ENCODE measurements at places on chromosomes 11 and 22.

DNA sequence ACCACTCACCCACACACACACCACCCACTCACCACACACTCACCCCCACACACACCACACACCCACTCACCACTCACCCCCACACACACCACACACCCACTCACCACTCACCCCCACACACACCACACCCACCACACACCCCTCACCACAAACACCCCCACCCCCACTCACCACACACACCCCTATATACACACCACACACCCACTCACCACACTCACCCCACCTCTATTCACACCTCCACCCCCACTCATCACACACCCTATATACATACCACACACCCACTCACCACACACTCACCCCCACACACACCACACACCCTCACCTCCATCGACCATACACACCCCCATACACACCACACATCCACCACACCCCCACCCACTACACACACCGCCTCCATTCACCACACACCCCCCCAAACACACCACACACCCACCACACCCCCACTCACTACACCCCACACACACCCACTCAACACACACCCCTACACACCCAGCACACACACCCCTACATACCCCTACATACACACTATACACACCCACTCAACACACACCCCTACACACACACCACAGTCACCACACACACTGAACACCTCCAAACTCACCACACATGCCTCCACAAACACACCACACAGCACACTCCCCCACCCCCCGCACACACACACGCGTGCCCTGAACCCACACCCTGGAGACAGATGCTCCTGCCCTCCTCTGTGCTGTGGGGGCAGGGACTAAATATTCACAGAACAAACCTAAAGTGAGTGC, 19.0 kb upstream of the TTLL12 start:
- no peak for DNase-seq

GRCh38 chr11:95415837-95416304, 184.9 kb upstream of the SESN3 start:
- no peak for DNase-seq

DNA sequence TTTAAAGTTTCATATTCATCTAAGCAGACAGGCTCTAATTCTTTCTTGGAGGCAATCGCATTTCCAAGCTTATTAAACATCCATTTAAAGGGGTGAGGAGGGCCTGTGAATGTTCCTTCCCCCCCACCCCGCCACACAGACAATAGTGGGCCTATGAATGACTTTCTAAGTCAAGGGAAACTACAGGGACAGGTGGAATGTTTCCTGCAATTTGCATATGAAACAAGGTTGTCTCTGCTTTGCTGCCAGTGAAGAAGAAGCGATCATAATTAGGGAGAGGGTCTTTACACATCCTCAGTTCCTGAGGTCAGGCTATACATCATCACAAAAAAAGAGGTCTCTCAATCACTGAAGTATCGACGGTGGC, 127.9 kb upstream of the OPCML start:
- DNase-seq: no peak

GRCh38 chr11:44186321-44186930, 90.9 kb downstream of the EXT2 start:
- no peak for DNase-seq

DNA sequence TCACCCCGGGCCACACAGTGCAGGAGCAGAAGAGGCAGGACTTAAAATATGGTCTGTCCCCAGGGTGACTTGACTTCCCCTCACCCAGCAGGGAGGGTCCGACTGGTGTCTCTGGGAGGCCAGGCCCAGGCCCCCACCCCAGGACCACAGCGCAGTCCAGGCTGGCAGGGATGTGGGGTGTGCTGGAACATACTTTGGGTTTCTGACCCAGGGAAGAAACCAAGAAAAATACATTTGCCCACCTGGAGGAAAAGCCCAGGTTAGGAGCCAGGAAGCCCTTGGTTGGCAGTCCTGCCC, 5.2 kb downstream of the C1QTNF6 start:
- DNase-seq: no peak

DNA sequence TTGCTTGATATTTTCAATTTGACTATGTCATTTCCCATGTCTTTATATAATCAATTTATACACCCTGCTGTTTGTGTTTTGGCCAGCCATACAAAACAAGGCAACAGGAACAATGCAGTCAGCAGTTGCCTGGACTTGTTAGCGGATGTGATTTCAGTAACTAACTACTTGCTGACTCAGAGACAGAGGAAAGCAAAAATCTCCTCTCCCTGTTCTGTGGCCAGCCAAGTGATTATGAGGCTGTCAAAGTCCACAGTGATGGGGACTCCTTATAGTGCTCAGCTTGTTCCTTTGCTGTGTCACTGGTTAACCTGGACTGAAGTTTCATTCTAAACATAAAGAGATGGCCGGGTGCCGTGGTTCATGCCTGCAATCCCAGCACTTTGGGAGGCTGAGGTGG, 32.6 kb upstream of the APLP2 start:
- no peak for DNase-seq

- DNase-seq: no peak
These were observed 168.8 kb downstream of the BRD1 start for GRCh38 chr22:49658902-49659280.

DNA sequence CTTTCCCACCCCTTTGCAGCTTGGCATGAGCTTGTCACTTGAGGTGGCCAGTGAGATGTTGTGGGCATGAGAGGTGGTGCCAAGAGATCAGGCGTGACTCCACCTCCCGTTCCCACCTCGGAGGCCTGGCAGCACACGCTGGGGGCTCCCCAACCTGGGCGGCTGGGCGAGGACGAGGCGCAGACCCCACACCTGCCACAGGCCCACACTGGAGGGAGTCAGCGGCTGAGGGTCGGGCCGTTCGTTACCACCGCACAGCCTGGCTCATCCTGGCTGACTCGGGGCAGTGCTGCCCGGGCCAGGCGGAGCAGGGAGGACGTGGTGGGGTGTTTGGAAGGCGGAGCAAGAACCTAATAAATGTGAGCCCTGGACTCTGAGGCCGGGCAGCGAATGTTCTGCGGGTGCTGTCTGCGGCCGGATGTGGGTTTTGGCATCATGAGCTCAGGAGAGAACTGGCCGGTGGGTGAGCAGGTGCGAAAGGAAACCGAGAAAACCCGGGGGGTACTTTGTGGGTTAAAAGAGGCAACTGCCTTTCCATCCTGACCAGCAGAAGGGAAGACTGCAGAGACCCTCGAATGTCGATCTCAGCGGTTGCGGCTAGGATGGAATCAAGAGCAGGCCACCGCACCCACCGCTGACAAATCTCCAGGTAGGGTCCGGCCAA, 10.2 kb upstream of the IFITM3 start:
- no peak for DNase-seq

GRCh38 chr11:47183031-47183856, 3.0 kb downstream of the PACSIN3 start:
- no peak for DNase-seq

DNA sequence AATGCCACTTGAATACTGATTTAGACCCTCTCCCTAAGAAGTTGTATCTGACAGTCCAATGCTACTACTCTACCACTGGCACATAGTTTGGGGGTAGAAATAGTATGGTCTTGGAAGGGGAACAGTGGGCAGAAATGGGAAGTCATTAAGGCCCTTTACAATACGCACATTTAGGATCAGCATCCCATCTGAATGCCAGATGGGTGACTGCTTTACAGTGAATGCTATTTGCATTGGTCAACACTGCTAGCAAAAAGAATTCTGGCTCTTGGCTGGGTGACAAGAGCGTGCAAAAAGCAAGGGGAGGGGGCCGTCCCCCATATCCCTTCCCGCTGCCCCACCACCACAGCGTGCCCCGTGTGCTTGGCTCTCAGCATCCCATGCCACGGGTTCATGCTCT, 104.7 kb upstream of the BID start:
- DNase-seq: no peak

- DNase-seq: no peak
These were observed 12.6 kb upstream of the WDR74 start for GRCh38 chr11:62851807-62852522.

- peak; percentile 63 for DNase-seq
These were observed 5.4 kb upstream of the TXN2 start for GRCh38 chr22:36486619-36487384.

DNA sequence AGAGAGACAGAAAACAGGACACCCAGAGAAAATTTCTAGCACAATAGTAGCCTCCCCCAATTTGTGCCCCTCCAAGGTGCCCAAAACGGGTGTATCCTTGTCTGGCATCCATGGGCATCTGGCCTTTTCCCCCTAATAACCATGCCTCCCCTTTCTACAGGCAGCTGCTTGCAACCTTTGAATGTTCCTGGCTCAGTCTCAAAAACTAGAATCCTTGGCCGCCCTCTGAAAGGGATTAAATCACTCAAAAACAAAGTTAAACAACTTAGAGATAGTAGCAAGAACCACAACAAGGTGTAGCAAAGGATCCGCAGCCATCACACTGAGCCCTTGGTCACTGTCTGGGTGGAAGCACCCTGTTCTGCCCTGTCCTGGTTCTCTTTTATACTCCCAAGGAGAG, 105.6 kb downstream of the MN1 start:
- no peak for DNase-seq

DNA sequence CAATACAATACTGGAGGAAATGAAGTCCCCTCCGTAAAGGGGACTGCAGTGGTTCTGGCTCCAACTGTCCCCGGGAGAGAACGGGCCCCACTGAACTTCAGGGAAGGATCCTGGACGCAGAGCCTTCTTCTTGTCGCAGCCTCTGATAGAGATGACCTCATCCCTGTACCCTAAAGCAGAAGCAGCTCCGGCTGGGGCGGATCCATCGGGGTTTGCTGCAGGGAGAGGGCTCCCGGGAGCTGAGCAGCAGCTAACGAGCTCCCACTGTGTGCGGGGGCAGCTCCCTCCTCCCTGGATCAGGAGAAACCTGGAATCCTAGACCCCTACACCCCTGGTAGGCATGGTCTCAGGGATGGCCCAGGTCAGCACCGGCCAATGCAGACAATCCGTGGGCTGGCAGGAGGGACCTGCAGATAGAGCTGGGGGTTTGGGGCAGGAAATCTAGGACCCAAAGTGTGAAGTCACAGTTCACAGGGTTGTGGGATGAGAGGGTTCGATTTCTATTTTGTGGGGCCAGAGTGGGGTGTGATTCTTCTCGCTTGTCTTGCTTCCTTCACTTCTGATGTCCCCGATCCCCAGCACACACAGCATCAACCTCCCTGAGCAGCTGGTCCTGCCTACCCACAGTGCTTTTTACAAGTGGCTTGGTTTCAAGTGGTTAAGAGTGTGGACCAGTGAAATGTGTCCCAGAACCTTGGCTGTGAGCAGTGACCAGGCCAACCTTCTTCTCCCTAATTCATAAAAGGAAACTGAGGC, 12.9 kb downstream of the KIAA0930 start:
- no peak for DNase-seq

DNA sequence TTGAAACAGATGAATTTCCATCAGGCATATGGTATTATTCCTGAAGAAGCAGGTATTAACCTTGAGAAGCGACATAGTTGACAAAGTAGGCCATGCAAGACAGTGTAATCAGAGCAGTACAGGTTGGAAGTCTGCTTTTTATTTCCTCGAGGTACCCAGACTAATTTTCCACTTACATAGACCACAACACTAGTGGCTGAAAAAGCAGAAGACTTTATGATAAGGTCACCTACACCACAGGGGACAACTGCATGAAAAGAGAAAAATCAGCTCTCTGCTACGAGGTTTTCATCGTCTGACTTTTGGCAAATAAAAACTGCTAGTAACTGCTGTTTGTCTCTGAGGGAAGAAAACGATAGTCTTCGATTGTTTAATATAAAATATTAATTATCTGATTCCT, 77.5 kb downstream of the CNTN5 start:
- DNase-seq: no peak

GRCh38 chr11:72754544-72755155, 2.4 kb upstream of the ARAP1 start:
- no peak for DNase-seq

DNA sequence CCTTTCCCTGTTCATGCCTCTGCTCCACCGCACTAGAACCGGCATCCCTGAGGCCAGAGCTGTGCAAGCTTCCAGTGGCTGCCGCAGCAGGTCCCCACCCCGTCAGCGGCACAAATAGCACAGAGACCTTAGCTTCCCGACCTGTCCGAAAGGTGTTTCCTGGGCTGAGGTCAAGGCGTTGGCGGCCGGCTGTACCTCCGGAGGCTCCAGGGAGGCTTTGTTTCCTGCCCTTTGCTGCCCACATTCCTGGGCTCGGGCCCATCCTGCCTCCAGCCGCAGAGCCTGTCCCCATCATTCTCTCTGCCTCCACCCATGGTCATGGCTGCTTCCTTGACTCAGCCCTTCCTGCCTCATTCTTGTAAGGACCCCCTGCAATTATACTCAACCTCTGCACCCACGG, 31.2 kb downstream of the ARHGAP8 start:
- DNase-seq: no peak

GRCh38 chr11:45853332-45854219, 6.3 kb downstream of the CRY2 start:
- no peak for DNase-seq

DNA sequence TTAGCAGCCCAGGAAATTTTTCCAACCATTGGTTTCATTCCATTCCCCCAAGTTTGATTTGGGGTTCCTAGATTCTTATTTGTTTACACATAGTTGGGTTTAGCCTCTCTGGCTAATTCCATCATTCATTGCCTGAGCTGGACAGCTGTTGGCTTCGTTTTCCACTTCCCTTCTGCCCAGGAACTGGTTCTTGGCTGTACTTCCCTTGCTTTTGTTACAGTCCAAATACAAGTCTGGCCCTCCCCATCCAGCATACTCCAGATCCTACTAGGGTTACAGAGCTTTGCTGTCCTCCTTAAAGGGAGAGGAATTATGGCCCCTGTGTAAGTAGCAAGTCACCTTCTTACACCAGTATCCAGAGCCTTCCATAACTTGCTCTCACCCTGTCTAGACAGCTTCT, 356.3 kb downstream of the FAT3 start:
- DNase-seq: no peak

- DNase-seq: no peak
These were observed 57.0 kb upstream of the RASSF10 start for GRCh38 chr11:12952094-12952493.

GRCh38 chr11:428295-428694, 13.5 kb upstream of the SIGIRR start:
- DNase-seq: no peak

GRCh38 chr11:117859061-117859460, 17.4 kb downstream of the FXYD6 start:
- DNase-seq: no peak

GRCh38 chr22:28714043-28714628, 27.5 kb downstream of the CHEK2 start:
- DNase-seq: no peak

DNA sequence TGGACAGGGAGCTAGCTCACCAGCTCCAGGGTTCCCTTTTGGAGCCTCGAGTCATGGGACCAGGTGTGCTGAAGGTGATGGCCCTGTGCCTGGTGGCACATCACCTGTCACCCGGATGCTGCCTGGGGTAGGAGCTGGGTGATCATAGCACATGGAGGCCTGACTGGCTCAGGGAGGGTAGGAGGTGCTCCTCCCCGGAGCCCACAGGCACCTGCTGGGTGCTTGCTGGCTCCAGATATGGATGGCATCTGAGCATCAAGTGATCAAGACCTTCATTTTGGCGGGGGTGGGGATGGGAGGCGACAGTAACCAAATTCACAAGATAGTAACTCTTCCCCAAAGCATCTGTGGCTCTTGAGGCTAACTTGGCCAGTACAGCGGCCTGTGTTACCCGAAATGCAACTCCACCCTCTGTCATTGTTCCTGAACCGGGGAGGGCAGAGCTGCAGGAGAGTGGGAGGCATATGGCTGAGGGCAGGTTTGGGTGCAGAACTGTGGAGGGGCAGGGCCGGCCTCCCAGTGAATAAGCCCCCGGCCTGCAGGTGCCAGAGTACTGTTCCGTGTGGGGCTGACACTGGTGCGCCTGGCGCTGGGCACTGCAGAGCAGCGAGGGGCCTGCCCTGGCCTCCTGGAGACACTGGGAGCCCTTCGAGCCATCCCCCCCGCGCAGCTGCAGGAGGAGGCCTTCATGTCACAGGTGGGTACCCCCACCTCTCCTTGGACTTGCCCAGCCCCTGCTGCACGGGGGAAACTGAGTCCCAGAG, 4.7 kb downstream of the TBC1D10C start:
- no peak for DNase-seq
